ENCODE measurements at places on chromosomes 3 and 15.

- no peak for DNase-seq
Observed at GRCh38 chr3:152193673-152194267, 75.0 kb upstream of the MBNL1 start.

- no peak for DNase-seq
Observed at GRCh38 chr15:42035435-42035761, 14.6 kb upstream of the PLA2G4E start.

DNA sequence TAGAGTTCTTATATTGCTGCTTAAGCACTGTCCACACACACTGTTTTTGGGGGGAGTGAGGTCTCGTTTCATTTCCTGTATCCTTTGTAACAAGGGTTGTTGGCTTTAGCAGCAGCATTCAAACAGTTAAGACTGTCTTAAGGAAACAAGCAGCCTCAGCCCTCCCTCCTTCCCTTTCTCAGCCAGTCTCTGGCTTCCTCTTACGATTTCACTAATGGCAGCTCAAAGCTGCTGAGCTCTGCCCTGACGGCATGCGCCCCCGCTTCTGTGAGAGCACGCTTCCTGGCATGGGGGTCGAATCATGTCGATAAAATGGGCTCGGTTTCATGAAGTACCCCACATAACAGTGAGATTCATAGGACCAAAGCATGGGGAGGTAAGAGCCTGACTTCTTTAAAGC, 105.0 kb downstream of the KLHL25 start:
- DNase-seq: peak; percentile 61

GRCh38 chr3:43176666-43177065, 70.8 kb upstream of the POMGNT2 start:
- no peak for DNase-seq

DNA sequence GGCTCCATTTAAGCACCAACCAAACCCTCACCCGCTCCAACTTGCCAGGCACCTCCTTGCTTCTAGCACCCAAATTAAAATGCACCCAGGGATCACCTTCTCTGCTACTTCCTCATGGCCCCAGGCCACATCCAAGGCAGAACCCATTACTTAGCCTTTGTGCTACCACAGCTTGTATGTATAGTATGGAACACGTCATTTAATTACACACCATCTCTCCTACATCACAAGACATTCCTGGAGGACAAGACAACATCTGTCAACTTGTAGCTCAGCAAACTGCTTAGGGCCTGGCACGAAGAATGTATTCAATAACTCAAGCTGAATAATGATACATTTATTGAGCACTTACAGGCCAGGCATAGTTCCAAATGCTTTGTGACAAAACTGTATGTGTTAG, 23.3 kb downstream of the ZDHHC3 start:
- no peak for DNase-seq

- DNase-seq: no peak
Observed at GRCh38 chr15:56608140-56608778, 125.0 kb downstream of the ZNF280D start.
